T1000 (cell line): ENCODE measurements at places on chromosomes 4 and X.
A peak's percentile ranks its signal among the peaks of the same experiment; 100 is the strongest.

GRCh38 chr4:52250154-52250553 lies 199.1 kb downstream of the SPATA18 start:
- no peak for DNase-seq

- no peak for DNase-seq
These were observed 176.9 kb upstream of the HS3ST1 start for GRCh38 chr4:11605597-11605996.

DNA sequence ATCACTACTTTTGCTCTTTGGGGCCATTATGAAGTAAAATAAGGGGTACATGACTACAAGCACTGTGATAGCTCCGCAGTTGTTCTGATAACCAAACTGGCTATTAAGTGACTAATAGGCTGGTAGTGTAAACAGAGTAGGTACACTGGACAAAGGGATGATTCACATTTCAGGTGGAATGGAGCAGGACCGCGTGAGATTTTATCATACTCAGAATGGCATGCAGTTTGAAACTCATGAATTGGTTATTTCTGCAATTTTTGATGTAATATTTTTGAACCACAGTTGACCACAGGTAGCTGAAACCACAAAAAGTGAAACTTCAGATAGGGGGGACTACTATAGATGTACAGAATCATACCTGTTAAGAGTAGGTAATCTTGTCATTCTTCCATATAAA lies 55.8 kb downstream of the PAK3 start:
- no peak for DNase-seq

DNA sequence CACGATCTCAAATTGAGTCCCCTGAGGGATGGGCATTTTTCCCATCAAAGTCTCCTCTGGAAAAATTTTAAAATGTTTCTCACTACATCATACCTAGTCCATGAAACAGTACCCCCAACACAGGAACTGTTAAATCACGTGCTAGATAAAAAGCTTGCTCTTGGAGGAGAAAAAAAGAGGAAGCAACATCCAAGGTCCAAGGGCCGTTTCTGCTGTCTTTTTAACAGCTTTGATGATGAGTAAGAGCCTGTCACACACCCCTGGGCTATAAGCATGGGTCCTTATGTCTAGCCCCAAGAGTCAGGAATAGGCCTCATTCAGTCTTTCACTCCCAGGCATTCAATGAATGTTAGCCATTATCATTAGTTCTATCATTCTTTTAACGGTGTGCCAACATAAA lies 128.9 kb downstream of the SH3KBP1 start:
- DNase-seq = no peak

- DNase-seq = peak; percentile 70
These were observed 400.8 kb upstream of the SLIT2 start for GRCh38 chr4:19850909-19851308.

DNA sequence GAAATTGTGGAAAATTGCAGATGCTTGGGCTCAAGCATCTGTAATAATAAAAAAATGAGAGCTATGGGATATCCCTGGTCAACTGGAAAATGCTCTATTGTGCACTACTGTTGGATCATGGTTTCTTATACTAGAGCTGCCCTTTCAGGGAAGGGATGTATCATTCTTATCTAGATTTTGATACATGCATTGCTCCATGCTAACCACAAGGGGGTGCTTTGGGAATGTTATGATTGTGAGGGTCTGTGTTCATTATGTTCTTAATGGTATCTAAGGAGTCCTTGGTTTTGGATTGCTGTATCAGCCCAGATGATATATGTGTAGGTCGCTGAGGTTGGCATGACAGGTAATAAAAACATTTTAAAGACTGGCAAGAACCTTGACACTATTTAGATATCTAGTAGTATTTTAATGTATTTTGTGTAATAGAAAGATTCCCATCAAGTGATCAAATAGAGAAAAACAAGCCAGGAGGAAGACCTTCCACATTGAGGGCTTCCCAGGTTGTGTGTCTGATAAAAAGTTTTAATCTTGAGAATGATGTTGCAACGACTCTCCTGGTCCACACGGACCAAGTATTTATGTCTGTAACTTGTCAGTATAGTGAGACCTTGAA lies 49.2 kb upstream of the TLR2 start:
- DNase-seq = no peak

- DNase-seq = no peak
These were observed 41.7 kb downstream of the PAGE2 start for GRCh38 chrX:55130481-55130880.

DNA sequence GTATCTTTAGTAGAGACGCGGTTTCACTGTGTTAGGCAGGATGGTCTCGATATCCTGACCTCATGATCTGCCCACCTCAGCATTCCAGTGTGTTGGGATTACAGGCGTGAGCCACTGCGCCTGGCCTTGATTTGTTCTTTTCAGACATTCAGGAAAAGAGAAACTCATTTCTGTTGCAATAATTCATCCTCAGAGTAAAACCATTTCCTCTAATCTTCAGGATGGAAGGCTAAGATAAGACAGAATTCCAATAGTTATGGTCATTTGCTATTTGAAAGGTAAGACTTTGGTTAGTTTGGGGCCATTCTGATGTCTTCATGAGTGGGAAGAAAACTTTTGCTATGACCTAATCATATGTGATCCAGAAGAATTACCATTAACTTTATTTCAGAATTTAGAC lies 83.0 kb downstream of the LRP2BP start:
- no peak for DNase-seq

DNA sequence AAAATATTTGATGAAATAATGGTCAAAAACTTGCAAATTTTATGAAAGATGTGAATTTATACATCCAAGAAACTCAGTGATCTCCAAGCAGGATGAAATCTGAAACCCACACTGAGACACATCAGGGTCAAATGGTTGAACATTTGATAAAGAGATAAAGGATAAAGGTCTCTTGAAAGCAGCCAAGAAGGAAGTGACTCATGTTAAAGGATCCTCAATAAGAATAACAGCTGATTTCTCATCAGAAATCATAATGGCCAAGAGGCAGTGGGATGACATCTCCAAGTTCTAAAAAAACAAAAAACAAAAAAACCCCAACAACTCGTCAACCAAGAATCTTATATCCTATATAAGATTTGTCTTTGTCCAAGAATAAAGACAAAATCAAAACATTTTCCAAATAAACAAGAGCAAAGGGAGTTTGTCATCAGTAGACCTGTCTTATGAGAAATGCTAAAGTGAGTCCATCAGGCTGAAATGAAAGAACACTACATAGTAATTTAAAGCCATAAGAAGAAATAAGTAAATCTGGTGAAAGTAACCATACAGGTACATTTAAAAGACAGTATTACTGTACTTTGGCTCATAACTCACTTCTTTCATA lies 121.7 kb downstream of the PDS5A start:
- DNase-seq = no peak

GRCh38 chrX:1167466-1167865 lies 45.0 kb downstream of the CRLF2 start:
- DNase-seq = no peak

DNA sequence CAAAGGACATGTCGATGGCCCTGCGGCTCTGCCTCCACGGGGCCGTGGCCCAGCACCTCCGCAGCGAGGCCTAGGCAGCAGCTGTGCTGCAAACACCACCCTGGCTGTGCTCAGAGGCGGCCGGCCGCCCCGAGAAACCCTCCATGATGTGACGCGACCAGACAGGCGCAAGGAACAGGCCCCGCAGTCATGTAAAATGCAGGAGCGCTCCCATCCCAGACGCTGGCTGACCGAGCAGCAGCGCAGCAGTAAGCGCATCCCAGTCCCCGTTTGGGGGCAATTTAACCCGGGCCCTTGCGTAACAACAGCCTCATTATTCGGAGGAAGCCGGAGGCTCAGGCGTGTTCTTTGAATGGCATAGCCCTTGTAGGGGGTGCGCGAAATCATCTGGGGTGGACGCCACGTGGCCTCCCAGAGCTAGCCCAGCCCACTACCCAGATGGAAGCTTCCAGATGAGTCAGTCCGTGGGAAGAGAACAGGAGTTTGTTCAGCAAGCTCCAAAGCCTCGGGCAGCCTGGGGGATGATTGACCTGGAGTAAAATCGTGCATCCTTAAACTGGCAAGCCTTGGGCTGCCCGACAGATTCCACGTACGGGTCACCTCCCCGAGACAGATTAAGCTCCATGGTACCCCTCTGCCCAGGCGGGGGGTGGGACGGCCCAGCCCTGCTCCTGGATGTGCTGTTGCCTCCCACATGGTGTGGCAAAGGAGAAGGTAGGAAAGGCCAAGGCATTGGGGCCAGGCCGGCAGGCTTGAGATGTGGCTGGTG lies 124.0 kb downstream of the HMX1 start:
- DNase-seq = no peak

DNA sequence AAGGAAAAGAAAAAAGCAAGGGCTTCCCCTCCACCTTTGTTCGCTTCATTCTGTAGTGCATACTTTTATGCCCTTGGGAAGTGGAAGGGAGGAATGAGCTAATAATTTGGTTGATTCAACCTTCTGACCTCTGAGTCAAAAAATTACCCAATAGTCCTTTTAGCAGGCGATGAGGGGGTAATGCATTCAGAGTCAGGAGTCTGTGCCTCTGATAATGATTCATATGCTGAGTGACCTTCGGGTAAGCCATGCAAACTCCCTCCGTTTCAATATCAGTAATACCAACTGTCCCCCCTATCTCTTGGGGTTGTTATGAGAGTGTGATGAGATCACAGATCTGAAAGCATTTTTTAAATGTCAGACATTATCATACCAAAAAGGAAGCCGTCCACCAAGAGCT lies 41.6 kb upstream of the ACSL4 start:
- peak; percentile 3 for DNase-seq

DNA sequence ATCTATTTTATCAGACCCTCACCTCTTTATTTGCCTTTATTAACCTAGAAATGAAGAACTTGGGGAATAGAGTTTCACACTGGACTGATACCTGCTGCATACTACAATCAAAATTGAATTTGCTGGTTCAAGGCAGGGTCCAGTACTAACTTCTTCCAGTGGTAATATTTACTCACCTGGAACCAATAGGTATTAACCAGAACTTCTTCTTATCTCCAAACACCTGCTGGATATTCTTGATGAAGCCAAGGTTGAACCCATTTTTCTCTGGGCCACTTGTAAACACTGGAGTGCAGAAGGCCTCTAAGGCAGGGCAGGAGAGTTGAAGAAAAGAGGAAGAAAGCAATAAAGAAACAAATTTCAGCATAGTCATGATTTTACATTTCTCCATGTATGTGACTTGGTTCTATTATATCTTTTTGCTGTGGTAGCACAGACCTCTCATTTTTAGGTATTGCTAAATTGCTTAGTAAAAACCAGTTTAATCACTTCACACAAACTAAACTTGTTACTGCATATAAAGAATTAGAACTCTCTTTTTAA lies 101.1 kb downstream of the ZDHHC15 start:
- no peak for DNase-seq

DNA sequence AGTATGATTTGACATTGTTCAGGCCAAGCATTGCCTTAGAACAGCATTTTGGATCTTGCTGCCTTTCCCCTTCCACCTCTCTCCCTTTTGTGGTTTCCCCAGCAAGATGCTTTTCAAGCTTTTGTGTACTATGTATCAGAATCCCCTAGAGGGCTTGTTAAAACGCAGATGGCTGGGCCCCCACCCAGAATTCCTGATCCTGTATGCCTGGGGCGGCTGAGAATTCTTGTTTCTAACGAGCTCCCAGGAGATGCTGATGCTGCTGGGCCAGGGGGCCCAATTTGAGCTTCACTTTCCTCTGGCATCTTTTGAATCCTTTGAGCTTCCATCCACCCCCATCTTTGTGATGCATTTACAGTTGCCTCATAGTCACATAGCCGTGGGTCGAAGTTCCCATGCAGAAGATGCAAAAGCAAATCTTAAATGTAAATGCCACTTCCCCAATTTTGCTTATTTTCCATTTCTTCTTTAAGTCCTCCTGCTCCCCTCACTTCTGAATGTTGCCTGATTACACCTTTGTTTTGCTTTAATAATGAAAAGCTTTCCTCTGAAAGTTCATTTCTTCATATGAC lies 18.5 kb downstream of the HCCS start:
- DNase-seq = no peak

GRCh38 chr4:129144755-129145206 lies 48.8 kb downstream of the C4orf33 start:
- no peak for DNase-seq

DNA sequence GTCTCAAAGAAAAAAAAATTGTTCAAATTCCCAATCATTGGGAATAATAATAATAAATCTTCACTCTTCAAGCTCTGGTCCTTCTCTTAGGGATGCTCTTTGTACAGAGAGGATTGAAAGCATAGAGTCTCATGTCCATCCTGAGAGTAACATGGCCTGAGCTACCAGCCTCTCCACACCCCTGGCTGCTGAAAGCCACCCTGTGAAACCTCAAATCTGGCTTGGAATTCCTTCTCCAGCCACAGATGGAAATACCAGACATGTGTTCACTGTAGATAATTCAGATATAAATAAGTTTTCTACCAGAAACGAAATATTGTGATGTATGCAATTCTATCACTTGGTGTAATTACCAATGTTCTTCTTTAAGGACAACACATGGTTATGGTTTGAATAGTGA lies 140.6 kb downstream of the ARSF start:
- no peak for DNase-seq

DNA sequence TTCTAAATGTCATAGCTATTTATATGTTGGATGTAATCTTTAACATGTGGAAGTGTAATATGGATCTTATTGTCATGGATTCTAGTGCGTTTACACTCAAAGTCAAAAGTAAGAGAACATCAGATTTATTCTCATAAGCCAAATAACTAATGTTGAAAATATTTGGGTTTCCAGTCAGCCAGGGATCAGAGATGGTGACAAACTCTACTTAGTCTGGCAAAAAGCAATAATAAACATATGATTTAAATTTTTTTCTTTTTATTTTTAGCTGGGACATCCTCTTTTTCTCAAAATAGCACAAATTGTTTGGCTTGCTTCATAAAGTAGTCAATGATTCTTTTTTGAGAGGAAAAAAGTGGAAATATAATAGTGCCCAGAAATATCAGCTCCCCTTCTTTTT lies 392.3 kb downstream of the ARHGAP24 start:
- DNase-seq = no peak

- peak; percentile 12 for DNase-seq
These were observed at the start of gene MAP7D3 for GRCh38 chrX:136251041-136251991. Gene MAP7D3, minus strand, starts transcription at chrX:136251400. Its CDS starts 42 bp downstream, at chrX:136251358.

GRCh38 chr4:36292556-36293188 lies 11.3 kb downstream of the DTHD1 start:
- no peak for DNase-seq

- DNase-seq = peak; percentile 3
These were observed 40.5 kb upstream of the PRKG2 start for GRCh38 chr4:81255524-81255923.

- no peak for DNase-seq
These were observed 113.7 kb upstream of the NEXMIF start for GRCh38 chrX:75038925-75039324.

DNA sequence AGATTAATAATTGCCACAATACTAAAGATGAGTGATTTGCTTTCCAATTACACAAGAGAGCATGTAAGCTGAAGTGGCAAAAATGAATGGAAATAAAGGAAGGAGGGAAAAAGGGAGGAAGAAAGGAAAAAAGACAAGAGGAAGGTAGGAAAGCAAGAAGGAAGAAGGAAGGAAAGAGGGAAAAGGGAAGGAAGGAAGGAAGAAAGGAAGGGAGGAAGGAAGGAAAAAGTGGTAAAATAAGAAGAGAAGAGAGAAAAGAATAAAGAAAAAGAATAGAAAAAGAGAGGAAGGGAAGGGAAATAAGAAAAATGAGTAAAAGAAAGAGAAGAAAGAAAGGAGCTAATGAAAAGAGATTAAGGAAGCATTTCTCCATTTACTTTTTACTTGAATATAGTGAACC lies 4.6 kb downstream of the NDST4 start:
- no peak for DNase-seq
